Lung microvascular endothelial cell (primary cell): ENCODE measurements at places on chromosomes 5 and 9. TPM values are rescaled to one million over a fixed set of nuclear protein-coding genes. Genes with fewer than 3 reads are reported as not detected.

DNA sequence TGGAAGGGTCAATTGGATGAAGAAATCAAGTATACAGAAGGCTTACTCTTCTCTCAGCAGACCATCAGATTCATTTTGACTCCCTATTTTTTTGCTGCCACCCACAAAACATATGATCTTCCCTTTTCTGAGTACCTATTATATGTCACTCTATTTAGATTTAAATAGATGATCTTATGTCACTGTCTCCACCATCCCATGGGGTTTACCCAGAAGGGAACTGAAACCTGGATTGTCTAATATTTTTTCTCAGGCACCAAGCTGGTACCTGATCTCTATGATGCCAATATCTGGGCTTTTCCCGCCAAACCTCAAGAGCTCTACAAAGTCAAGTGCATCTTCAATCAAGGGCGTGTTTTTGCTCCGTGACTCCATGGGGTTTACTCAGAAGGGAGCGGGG, 118.7 kb downstream of the GAS1 start:
- no peak for DNase-seq

DNA sequence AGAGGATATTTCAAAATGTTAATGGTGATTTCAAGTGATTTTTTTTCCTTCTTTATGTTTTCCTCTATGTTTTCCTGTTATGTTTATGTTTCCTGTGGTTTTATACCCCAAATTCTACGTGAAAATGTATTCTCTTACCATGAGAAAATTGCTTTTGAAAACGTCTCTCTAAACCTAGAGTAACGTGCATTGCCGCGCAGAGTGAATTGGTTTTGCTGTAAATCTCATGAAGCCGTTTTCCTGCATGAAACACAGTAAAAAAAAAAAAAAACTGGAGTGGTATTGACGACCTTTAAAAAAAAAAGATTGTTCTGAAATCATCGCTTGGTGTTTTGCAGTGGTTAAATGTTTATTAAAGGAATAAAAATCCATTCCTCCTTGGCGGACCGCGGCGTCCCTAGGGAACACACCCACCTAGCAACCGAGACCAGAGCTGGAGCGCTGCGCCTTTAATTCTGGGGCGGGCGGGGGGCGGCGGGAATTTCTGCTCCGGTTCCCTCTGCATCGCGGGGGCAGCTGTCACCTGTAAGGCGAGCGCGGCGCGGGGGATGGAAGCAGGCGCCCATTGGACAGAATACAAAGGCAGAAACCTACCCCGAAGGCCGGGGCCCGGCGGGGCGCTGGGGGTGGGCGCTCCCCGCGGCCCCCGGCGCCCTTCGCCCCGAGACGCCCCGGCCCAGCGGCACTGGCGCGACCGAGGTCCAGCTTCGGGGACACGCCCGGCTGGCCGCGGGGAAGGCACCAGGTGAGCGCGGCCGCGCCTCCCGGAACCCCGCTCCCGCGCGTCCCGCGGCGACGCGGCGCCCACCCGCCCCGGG, at the start of gene SOWAHA:
TSS of gene SOWAHA (plus strand) at position 522 of the 818 bp plus-strand sequence. CDS start 320 bp downstream, outside the sequence.
- no peak for DNase-seq

The SPATA31D4 gene
- total RNA-seq = not detected in 2 replicates

The ZNF366 gene
- 0.40 and 1.3 TPM in 2 replicates for total RNA-seq

The PLAC8L1 gene
- total RNA-seq = 0.20 TPM in 1 of 2 replicates, not detected in the other

GRCh38 chr9:8229226-8229625, 429.6 kb upstream of the DMAC1 start:
- DNase-seq = no peak

DNA sequence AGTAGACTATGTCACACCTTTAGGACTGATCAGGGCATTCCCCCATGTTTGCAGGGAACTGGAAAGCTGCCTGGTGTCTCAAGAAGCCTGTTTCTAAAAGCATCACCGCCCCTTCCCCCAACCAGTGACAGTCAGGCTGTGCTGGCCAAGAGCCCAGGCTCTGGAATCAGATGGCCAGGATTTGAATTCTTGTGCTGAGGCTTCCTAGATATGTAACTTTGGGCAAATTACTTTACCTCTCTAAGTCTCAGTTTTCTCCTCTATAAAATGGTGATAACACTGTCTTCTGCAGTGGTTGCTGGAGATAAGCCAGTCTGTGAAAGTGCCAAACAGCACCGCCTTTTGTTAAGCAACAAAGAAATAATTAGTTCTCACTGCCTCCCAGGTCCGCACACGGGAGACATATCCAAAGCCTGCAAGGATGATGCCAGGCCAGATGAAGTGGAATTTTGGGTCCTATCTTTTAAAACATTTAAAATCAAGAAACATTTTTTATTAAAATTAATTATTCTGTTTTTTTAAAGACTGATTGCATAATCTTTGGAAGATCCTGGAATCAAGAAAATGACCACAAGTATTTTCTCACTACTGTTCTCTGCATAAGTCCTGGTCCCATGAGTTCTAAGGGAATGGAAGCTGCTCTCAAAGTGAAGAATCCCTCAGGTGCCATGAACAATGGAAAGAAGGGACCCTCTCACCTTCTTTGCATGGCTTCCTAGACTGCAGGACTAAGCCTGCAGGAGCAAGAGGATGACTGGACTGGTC, 13.9 kb downstream of the SLC31A2 start:
- peak; percentile 11 for DNase-seq

- no peak for DNase-seq
Observed at GRCh38 chr5:96079962-96080361, 118.3 kb upstream of the ELL2 start.

- peak; percentile 78 for DNase-seq
Observed at GRCh38 chr5:96997265-96997859, 61.5 kb downstream of the LNPEP start.

The SH3GLB2 gene
- total RNA-seq = 20.0 and 28.6 TPM in 2 replicates

DNA sequence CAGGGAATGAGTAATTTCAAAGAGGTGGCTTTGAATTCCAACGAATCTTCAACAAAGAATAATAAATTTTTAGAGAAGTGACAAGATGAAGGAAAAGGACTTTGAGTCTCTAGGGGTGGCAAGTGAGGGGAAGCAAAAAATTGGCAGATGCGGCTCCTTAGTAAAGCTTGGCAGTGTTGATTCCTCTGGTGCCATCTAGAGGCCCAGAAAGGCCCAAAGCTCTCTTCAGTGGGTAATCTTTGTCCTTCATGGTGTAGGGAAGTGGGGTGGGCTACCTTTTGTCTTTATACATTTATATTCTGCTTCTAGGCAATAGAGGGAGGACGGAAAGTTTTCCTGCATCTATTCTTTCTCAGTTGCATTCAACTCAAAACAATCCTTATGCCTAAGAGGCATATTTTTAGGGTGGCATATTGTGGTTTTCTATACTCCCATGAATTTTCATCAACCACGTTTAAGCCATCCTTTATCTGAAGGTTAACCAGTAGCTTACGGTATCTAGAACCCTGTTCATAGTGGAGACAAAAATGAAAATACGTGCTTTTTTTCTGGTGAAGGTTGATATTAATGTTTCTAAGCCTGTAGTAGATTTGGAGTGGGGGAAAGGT, 17.5 kb upstream of the ROPN1L start:
- DNase-seq = peak; percentile 55

GRCh38 chr9:127170652-127171051, 48.2 kb upstream of the ANGPTL2 start:
- DNase-seq = no peak

The TAF11L10 gene
- total RNA-seq = not detected in 2 replicates

The MLANA gene
- not detected in 2 replicates for total RNA-seq

- no peak for DNase-seq
Observed at GRCh38 chr5:91042247-91042935, 340.7 kb downstream of the ARRDC3 start.

DNA sequence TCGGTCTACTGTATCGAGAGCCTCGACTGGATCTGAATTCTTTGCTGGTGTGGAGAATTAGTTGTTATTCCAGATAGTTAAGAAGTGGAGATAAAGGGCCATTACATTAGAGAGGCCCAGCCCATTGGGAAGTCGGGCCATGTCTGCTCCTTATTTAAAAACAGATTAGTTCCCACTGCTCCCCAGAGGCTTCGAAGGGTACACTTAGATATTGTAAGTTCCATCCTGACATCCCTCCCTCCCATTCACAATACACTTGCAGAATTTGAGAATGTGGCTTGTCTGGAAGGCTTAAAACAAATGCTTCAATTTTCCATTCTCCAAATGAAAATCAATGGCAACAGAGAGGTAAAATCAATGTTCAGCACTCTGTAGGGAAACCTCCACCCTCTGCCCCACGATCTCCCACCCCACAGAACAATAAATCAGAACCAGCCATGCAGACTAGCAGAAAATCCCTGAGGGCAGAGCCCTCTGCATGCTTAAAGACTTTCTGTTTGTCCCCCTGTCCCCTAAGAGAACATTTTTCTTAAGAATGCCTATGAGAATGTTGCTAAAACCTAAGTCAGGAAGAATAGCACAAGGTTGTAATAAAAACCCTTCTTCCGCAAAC, 364.1 kb downstream of the SPOCK1 start:
- DNase-seq = no peak
